ENCODE measurements at places on chromosomes 16 and 17. TPM values are rescaled to one million over a fixed set of nuclear protein-coding genes. Genes with fewer than 3 reads are reported as not detected.

The NOXO1 gene
- total RNA-seq = 1.3 TPM

The ZNF18 gene
- 4.0 TPM for total RNA-seq

The MPP2 gene
- 51.6 TPM for total RNA-seq

The SF3B3 gene
- total RNA-seq = 278 TPM

The STX4 gene
- 23.4 TPM for total RNA-seq

The GP1BA gene
- total RNA-seq = 0.47 TPM

The CHST4 gene
- not detected for total RNA-seq

The RUNDC3A gene
- 282 TPM for total RNA-seq

GRCh38 chr16:2027024-2028010 lies 615 bp downstream of the NHERF2 start:
- peak; percentile 48 for DNase-seq

- peak; percentile 69 for DNase-seq
Observed at GRCh38 chr17:44502598-44503146, 534 bp downstream of the GPATCH8 start.

DNA sequence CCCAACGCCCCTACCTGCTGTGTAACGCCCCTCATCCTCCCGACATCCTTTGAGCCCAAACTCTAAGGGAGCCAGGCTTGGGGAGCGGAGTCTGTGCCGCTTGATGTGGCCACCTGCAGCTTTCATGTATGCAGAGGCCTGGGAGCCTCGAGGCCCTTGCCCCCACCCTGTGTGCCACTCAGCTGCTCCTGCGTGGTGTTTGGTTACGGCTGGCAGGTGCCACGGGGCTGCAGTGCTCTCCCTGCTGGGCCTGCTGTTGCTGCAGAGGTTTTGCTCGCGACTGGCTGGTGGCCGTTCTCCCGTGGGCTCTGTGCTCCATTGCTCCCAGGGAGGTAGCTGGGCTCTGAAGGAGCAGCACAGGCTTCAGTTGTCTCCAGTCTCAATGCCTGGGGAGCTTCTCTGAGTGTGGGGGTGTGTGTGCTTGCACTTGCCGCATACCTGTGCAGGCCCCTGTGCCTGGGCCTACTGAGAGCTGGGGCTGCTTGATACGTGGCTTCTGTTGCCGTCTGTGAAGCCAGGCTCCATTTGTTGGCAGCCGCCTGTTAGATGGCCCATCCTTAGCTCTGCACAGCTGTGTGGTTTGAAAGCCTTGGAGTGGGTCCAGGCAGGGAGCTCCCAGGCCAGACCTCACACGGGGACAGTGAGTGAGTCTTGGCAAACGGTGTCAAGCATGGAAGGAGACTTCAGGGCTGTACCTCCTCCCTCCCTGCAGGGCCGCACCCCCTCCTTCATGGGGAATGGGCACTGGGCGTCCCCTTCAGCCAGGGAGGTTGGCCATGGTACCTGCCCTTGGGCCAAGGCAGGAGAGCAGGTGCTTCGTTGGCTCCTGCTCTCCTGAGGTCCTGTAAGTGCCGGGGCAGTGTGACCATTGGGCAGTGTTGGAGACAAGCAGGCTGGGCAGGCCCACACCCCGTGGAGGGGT lies 47.2 kb downstream of the PDPK1 start:
- no peak for DNase-seq

- no peak for DNase-seq
Observed at GRCh38 chr17:688100-688989, 26.3 kb downstream of the VPS53 start.

DNA sequence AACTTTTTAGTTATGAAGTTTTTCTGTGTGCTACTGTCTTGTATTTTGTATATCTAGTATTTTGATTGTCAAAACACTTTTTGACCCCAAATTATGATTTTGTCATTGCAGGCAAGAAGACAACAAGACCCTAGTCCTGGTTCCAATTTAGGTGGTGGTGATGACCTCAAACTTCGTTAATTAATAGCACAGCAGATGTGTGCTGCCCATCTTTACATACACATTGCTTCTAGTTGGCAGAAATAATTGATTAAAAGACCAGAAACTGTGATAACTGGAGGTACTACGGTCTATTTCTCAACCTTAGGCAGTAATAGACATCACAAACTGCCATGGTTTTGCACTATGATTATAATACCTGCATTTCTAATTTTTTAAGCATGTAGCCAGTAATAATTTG lies 11.1 kb upstream of the PHAF1 start:
- DNase-seq = no peak

DNA sequence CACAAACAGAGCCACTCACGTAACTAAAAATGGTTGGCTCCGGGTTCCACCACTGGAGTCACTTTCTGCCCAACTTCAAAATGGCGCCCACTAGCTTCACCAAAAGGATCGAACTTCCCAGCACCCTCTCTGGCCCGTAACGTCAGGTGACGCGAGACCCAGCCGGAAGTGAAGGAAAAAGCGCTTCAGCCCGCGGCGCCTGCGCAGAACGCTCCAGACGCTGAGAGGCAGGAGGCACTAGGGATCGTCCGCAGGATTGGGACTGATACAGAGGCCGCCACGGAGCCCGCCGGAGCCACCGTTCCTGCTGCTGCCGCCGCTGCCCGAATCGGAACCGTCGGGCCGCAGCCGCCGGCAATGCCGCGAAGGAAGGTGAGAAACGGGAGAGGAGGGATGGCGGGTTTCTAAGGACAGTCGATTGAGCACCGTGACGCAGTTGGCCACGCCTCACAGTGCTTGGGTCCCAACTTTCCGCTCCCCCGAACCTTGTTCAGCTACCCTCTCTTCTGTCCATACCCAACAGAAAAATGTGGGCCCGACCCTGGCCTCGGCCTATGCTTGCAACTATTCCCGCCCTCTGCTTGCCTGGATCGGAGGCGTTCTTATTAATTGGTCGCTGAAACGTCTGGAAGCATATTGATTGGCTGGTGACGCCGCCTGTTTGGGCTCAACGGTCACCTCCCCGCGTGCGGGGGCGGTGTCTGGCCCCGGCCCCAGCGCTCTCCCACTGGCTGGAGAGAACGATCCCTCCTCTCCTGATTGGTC lies at the start of gene KAT7:
TSS of gene KAT7 (plus strand) at position 204 of the 765 bp plus-strand sequence. CDS start at position 358, 154 bp downstream.
- DNase-seq = peak; percentile 98

DNA sequence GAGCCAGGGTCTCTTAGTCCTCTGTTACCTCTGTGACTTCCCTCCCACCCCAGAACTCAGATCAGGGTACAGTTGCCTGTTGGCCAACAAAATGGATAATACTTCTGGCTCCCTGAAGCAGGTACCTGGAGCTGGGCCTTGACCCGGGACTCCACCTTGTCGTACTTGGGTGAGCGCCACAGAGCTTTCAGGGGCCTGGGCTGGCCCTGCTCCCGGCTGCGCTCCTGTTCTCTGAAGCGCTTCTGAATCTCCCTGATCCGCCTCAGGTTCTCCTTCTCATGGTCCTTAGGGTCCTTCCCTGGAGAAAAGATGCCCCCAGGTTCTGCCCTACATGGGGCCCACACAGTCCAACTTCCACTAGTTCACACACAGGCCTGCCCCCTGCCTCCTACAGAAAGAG lies 1.7 kb downstream of the ENKD1 start:
- DNase-seq = no peak

- DNase-seq = no peak
Observed at GRCh38 chr17:60170835-60171752, 21.3 kb downstream of the CA4 start.

GRCh38 chr16:47851146-47851545 lies 304.6 kb downstream of the ABCC12 start:
- DNase-seq = no peak

GRCh38 chr16:22694887-22695382 lies 119.0 kb upstream of the HS3ST2 start:
- DNase-seq = no peak

DNA sequence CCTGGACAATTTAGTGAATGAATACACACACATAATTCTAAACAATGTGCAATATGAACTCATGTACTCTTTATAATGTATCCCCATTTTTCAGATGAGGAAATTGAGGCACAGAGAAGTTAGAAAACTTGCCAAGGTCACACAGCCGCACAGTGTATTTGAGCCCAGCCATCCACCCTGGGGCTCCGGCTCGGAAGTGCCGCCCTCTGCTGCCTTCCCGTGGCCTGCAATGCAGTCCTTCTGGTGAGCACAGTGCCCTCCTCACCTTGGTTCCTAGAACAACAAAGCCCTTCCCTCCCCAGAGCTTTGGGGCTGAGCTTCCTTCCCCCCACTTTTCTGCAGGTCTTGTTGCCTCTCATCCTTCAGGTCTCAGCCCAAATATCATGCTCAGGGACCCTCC lies 63.7 kb downstream of the C16orf78 start:
- DNase-seq = peak; percentile 1

DNA sequence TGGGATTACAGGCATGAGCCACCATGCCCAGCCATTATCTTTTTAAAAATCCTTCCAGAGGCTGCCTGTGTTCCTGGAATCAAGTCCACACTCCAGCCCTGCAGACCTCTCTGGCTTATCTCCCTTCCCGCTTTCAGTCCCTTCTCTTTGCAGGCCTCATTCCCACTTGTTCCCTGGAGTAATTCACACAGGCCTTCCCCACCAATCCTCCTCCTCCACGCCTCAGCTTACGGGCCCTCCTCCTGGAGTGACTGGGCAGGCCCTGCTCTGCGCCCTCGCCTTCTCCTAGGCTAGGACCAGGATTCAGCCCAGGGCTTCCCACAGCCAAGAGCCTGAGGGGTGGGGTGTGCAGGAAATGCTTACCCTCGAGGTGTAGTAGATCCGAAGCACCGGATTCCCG lies 2.8 kb downstream of the CDIPT start:
- no peak for DNase-seq

GRCh38 chr17:49494986-49495841 lies at the start of gene NGFR:
TSS of gene NGFR (plus strand) at chr17:49495293. CDS start at chr17:49495418, 125 bp downstream.
- DNase-seq = peak; percentile 71

DNA sequence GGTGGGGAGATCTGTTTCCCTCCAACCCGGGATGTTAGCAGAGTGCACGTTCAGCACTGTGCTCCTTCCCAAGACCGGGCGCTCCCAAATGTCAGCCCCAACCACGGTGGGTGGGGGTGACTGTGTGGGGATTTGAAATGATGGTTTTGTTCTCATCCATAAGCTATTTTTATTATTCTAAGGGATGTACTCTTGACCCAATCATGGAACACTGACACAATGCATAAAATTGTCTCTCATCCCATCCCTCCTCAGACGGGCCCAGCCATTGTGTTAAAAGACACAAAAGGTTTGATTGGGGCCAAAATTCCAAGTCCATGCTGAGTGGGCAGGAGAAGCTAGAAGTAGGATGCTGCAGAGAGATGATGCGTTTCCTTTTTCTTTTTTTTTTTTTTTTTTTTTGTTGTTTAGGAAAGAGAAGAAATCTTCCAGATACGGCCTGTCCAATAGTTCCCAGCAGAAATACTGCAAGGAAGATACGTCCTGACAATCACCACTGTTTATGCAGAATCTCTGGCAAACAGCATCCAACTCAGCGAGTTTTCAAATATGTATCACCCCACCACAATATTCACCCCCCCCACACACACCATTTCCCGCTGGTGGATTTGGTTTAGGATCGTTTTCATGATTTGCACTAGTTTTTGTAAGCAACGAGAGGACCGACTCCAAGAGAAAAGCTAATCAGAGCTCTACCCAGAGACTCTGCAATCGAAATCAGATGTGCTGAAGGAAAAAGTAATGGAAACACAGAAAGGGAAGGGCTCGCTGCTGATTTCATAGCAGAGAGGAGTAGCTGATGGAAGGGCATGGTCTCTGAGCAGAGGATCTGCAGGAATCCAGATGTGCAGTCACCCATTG lies 163.5 kb upstream of the DYNLRB2 start:
- no peak for DNase-seq

DNA sequence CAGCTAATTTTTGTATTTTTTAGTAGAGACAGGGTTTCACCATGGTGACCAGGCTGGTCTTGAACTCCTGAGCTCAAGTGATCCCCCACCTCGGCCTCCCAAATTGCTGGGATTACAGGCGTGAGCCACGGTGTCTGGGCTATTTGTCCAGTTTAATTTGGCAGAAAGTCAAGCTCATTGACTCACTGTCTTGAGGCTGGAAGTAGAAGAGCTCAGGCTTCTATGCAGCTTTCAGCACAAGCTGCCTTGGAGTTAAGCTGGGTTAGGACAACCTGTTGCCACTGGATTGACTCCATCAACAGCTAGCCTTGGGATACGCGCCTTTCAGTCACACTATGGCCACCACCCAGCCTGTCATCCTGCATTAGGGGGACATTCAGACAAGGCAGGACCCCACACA lies 76.2 kb upstream of the DNAH17 start:
- no peak for DNase-seq

DNA sequence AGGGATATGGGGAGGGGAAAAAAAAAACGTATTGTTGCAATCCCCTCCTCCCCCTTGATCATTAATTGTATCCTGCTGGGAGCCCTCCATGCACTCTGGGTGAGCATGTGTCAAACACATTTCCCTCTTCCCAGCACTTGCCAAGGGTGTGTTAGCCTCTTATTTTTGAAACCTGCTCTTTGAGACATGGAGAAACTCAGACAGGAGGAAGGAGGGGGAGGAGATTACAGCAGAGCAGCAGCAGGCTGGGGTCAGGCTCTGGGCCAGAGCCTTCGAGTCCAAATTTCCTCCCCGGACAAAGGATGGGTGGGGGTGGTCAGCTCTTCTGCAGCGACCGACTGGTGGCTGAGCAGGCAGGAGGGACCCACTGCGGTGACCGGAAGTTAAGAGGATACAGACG lies 64.7 kb downstream of the SOX9 start:
- no peak for DNase-seq

- DNase-seq = peak; percentile 87
Observed at GRCh38 chr17:29579866-29580771, 9.3 kb downstream of the GIT1 start.

DNA sequence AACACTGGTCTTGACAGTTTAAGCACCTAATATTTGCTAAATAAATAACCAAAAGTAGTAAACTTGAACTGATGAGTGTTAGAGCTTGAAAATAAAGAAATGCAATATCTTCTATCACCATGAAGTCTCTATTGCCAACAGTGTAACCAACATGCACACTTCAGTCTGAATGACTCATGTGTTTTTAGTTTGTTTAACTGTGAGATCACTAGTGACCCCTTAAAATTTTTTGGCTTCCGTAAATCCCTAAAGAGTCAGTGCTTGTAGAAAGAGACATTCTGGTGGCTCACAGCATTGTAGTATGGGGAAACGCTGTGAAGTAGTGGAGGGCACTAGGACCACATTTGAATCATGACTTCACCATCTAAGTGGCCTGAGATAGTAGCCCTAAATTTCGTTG lies 341.1 kb downstream of the PMP22 start:
- no peak for DNase-seq

DNA sequence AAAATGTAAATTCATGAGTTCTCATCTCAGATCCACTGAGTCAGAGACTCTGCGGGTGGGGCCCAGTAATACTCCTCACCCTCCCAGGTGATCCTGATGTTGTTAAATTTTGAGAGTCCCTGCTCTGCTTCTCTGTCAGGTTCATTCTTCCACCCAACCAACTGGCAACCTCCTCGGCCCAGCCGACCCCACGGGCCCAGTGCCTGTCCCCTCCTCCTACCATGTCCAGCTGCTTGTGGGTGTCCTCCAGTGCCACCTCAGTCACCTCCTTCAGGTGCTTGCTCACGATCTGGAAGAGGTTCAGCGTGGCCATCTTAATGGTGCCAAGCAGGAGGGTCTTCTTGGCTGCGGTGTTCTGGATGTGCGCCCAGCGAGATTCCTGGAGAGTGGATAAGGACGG lies 9.8 kb downstream of the CCDC42 start:
- DNase-seq = no peak

GRCh38 chr16:20899071-20899470 lies 1.1 kb downstream of the DCUN1D3 start:
- DNase-seq = no peak
